ENCODE measurements at places on chromosomes 11 and 22.

DNA sequence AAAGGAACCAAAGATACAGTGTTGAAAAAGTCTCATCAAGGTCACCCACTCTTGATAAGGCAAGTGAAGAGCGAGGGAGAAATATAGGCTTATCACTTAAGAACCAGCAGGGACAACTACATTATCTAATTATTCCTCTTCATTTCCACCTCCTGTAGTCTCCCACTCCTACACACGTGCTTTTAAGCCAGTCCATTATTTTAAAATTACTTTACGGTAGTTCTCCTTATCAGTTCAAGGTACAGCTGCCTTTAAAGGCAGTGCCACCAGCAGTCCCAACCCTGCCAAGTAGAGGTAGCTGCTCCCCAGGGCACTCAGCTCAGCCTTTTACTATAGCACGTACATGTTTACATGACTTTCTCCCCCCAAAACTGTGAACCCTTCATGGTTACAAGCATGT, 161.5 kb upstream of the BLID start:
- DNase-seq = no peak

DNA sequence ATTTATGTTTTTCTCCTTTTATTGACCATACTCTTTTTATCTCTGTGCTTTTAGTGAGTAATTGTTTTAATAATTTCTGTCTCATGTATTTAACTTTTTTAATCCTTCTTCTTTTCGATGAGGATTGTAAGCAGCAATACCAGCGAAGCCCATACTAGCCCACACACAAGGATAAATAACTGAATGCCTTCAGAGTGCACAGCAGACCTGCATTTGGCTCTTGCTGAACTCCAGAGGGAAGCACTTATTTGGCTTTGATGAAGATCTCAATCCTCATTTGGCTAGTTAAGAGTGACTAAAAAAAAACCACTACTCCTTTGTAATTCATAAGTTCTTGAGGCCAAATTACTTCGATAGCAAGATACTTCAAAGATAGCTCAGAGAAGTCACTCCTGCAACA, 293.3 kb downstream of the METTL15 start:
- no peak for DNase-seq

- no peak for DNase-seq
Observed at GRCh38 chr11:5257296-5257695, 2.7 kb upstream of the HBG2 start.

- no peak for DNase-seq
Observed at GRCh38 chr11:105948918-105949590, 73.0 kb downstream of the MSANTD4 start.

GRCh38 chr22:24706732-24707469, 67.6 kb downstream of the PIWIL3 start:
- no peak for DNase-seq

DNA sequence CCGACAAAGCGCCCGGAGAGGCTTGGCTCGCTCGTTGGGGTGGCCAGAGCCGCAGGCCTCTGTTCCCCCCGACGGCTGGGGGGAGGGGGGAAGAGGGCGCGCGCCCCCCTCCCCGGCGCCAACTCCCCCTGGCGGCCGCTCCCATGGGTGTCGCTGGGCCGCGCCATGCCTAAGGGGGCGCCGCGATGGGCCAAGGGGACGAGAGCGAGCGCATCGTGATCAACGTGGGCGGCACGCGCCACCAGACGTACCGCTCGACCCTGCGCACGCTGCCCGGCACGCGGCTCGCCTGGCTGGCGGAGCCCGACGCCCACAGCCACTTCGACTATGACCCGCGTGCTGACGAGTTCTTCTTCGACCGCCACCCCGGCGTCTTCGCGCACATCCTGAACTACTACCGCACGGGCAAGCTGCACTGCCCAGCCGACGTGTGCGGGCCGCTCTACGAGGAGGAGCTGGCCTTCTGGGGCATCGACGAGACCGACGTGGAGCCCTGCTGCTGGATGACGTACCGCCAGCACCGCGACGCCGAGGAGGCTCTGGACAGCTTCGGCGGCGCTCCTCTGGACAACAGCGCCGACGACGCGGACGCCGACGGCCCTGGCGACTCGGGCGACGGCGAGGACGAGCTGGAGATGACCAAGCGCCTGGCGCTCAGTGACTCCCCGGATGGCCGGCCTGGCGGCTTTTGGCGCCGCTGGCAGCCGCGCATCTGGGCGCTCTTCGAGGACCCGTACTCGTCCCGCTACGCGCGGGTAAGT, 1.4 kb downstream of the KCNC1 start:
- no peak for DNase-seq

- DNase-seq = no peak
Observed at GRCh38 chr11:133570376-133570775, 38.1 kb upstream of the OPCML start.

DNA sequence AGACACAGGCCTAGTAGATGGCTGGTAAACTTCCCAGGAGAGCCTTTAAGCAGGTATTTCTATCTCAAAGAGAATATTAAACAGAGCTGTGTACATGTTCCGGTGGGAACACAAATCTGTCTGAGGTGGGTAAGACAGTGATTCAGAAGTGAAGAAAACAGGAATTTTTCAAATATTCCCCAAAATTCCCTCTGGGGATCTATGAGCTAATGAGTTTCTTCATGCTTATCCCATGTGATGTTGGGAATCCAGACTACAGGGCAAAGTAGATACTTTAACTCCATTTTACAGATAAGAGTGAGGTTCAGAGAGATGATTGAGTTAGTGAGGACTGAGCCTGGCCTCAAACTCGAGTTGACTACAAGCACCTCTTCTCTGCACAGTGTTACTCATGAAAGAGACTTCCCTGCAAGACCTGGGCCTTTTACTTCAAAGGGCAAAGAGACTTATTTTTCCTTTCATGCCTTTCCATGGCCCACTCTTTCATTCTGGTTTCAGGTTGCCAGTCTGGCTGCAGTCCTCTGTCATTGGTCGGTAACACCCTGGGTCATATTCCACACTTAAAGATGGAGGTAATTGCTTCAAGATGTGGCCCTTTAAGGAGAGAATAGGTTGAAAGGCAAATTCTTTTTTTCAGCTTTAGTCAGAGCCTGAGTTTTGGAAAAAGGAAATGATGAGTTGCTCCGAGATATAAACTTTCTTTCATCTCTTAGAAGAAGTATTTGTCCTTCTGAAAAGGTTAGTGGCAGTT, 70.1 kb downstream of the CYB5R2 start:
- DNase-seq = no peak

DNA sequence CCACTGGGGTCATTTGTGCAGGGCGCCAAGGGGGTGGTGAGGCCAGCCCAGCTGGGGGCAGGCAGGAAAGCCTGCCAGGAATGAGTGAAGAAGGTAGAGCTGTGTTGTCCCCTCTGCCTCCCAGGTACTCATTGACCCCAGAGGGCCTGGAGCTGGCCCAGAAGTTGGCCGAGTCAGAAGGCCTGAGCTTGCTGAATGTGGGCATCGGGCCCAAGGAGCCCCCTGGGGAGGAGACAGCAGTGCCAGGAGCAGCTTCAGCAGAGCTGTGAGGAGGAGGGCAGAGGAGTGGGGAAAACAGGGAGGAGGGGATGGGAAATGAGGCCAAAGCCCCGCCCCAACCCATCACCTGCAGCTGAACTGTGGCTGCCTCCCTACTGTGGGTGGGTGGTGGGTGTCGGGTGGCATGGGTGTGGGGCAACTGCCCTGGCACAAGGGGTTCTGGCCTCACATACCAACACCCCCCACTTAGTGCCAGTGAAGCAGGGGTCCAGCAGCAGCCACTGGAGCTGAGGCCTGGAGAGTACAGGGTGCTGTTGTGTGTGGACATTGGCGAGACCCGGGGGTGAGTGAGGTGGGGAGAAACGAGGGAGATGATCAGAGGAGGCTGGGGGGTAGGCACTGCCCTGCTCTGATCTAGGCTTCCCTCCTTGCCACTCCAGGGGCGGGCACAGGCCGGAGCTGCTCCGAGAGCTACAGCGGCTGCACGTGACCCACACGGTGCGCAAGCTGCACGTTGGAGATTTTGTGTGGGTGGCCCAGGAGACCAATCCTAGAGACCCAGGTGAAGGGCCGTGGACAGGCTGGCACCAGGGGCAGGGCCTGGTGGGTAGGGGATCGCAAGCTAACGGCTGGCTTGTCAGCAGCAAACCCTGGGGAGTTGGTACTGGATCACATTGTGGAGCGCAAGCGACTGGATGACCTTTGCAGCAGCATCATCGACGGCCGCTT, 3.0 kb downstream of the MUS81 start:
- no peak for DNase-seq

GRCh38 chr11:66879583-66879982, 22.7 kb downstream of the LRFN4 start:
- no peak for DNase-seq

GRCh38 chr22:24466716-24467328, 28.3 kb upstream of the UPB1 start:
- DNase-seq = no peak

GRCh38 chr11:130581646-130582045, 133.2 kb downstream of the ADAMTS15 start:
- DNase-seq = no peak

DNA sequence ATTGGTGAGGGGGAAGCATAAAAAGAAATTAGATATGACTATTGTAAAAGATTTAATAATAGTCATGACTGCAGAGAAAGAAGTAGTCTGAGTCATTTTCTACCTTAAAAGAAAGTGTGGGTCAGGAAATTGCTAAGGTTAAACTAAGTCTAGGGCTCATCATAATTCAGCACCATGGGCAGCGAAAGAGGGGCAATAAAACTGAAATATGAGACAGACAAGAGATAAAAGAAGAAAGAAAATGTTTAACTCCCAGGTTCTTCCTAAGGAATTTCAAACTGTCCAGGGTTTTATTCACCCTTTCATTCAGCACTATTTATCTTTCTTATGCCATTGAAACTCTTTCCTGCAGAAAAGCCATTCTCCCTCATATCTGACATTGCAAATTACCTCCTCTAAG, 114.4 kb upstream of the API5 start:
- no peak for DNase-seq

DNA sequence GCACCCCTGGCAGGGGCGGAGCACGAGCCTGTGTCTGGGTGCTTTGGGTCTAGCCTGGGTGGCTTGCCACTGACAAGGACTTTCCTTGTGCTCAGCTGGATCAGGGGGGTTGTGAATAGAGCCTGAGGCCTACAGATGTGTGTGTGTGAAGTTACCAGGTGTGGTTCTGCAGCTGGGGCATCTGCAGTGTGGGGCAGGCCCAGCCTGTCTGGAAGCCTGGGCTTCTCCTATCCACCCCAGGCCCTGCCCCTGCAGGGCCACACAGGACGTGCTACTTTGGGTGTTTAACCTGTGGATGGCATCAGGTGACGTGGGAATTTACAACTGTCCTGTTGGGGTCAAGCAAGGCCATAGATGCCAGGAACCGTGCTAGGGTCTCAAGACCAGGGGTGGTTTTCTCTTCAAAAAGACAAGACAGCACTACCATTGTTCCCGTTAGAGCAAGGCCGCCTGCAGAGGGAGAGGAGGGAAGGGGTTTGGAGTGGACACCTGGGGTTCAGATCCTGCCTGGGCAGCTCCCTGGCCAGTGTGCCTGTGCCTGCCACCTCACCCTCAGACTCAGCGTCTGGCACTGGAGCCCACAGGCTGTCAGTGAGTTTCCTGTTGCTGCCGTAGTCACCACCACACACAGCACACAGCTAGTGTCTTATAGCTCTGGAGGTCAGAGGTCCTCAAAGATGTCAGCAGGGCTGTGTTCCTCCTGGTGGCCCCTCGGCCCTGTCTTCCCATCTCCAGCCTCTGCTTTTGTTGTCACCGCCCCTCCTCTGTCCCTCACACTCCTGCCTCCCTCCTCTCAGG, 31.6 kb downstream of the CTTN start:
- no peak for DNase-seq

DNA sequence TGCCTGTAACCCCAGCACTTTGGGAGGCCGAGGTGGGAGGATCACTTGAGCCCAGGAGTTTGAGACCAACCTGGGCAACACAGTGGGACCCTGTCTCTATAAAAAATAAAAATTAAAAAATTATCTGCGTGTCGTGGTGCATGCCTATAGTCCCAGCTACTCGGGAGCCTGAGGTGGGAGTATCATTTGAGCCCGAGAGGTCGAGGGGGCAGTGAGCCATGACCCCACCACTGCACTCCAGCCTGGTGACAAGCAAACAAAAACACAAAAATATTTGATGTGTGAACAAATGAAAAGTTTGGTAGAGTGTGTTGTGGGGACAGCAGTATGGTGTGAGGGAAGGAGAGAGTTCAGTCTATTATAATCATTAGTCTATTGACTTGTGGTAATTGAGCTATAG, 90.8 kb upstream of the PARVA start:
- DNase-seq = no peak

Measured in activated CD4-positive, alpha-beta T cell treated with anti-CD3 and anti-CD28 coated beads, Interleukin-2, amount 50 U/mL, for 1 hour (primary cell).